ENCODE measurements at places on chromosomes 4 and X.

- no peak for DNase-seq
Measured at GRCh38 chrX:85851418-85851817, 195.9 kb downstream of the CHM start.

DNA sequence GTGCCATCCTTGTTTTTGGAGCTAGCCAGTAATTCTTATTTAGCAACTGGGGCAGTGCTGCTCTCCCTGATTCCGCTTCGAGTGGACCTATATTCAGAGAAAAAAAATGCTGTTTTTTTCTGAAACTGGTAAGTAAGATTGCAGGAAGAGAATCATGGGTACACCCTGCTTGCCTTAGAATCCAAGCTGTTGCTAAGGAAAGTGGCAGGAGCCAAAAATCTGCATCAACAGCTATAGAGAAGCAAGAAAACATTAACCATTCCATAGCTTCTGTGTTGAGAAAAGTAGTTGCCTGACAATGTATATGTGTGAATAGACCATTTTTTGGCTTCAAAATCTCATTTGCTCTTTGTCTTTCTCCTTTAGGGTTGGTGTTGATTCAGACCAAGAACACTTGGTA is 44.5 kb downstream of the SLC9A6 start:
- DNase-seq, result no peak

DNA sequence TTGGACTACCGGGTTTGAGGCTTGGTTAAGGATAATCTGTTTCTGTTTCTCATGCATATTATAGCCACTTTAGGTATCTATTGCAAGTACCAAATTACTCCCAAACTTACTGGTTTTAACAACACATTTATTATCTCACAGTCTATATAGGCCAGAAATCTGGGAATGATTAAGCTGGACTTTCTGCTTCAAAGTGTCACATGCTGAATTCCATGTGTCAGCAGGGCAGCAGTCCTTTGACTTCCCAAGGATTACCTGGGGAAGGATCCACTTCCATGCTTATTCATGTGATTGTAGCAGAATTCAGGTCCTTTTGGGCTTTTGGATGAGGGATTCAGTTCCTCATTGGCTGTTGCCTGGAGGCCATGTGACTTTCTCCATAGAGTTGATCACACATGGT is 349.0 kb upstream of the TRAM1L1 start:
- no peak for DNase-seq

GRCh38 chr4:172650758-172651530 is 517.7 kb upstream of the GALNT7 start:
- no peak for DNase-seq

DNA sequence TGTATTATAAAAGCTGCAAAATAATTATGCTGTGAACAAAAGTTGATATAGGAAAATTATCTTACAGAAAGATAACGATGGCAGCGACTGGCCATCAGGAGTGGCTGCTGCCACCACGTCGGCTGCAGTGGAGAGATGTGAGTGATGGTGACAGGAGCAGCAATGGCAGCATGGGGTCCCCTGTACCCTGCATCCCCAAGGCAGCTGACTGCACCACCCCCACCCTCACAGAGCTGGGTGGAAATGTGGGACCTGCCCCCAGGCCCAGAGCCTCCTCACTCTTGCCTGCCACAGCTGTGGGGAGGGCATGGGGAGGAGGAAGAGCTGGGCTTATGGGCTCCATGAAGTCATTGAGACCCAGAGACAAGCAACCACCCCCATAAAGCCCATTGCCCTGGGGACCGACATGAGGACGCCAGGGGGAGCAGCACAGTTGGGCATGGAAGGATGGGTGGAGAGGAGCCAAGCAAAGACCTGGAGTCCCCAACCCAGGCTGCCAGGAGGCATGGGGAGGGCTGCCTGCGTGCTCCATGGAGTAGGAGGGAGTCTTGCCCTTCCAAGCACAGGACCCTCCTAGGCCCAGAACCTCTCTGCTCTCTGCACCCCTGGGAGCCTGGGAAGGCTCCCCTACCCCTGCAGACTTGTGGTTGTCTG is 1090.5 kb downstream of the PCDH18 start:
- DNase-seq, result no peak

DNA sequence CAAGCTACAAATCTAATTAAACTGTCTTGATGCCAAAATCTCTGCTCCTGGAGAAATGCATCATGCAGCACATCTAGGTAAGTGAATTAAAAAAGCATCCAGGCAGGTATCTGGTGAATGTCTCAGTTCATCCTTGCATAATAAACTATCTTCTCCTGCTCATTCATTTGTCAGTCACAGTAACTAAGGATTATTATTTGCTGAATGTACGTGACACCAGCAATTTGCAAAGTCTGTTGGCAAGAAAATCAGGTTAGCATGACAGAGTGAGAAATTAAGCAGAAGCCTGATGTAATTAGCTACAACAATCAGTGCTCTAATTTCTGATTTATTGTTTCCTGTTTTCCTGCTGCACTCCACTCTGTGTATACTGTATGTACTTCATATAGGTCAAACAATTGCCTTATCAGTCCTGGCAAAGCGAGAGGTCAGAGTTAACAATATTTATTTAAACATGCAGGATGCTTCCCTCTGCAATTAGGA is 213.6 kb downstream of the FBXO8 start:
- no peak for DNase-seq

GRCh38 chr4:6824071-6824470 is 41.5 kb downstream of the KIAA0232 start:
- no peak for DNase-seq

GRCh38 chr4:99655308-99656081 is 2.1 kb downstream of the C4orf54 start:
- DNase-seq, result no peak

All from fibroblast of skin of left biceps (primary cell).